HuH-7 (cell line): ENCODE measurements at places on chromosomes 5 and 9.

GRCh38 chr5:139341187-139341688 lies 416 bp upstream of the PAIP2 start:
- no peak for DNase-seq

DNA sequence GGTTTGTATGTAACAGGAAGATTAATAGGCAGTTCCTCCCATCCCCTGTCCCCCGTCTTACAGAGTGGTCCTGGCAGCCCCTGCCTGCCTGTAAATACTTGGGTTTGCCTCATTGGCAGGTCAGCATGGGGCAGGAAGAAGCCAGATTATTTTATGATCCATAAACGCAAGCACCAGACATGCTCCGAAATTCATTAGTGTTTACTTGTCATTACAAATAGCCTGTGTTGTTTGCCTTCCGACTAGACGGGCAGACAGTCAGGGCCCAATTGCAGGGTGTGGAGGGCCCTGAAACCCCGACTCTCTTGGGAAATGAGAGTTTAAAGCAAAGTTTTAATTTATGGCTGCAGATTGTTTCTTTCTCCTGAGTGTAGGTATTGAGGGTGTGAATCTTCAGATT lies 97.2 kb downstream of the RALGPS1 start:
- peak; percentile 30 for DNase-seq

DNA sequence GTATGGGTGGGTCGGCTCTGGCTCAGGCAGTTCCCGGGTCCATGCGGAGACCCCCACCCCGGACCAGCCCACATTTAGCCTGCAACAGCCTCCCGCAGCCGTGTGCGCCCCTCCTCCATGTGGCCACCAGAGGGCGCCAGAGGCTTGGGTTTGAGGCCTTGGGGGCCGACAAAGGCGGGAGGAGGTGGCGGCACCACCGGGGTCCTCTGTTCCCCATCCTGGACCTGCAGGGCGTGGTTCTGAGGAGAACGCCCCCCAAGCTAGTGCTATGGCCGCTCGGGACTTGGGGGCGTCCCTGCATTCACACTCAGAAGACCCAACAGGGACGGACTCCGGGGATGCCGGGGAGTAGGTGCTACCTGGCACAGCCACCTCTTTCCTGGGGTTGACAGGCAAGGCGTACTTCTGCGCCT lies 16.5 kb downstream of the ASS1 start:
- DNase-seq = peak; percentile 74

DNA sequence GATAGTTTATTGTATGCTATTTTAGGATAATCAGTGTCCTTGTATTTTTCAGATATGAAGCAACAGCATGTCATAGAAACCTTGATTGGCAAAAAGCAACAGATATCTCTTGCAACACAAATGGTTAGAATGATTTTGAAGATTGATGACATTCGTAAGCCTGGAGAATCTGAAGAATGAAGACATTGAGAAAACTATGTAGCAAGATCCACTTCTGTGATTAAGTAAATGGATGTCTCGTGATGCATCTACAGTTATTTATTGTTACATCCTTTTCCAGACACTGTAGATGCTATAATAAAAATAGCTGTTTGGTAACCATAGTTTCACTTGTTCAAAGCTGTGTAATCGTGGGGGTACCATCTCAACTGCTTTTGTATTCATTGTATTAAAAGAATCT lies 14.5 kb downstream of the CCT5 start:
- no peak for DNase-seq

- DNase-seq = peak; percentile 49
Measured at GRCh38 chr5:93252165-93252564, 328.9 kb downstream of the NR2F1-AS1 start.

GRCh38 chr5:67221487-67222242 lies 25.1 kb upstream of the CD180 start:
- DNase-seq = no peak

- peak; percentile 9 for DNase-seq
Measured at GRCh38 chr5:155460501-155460931, 447.0 kb downstream of the KIF4B start.

DNA sequence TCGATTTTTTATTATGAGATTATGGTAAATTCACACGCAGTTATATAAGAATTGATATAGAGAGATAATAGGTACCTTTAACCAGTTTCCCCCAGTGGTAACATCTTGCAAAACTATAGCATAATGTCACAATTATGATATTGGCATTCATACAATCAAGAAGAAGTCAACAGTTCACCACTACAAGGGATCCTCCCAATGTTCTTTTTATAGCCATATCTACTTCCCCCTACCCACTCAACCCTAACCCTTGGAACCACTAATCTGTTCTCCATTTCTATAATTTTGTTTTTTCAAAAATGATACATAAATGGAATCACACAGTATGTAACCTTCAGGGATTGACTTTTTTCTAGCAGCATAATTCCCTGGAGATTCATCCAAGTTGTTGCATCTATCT lies 9.8 kb downstream of the ACTL7B start:
- no peak for DNase-seq

DNA sequence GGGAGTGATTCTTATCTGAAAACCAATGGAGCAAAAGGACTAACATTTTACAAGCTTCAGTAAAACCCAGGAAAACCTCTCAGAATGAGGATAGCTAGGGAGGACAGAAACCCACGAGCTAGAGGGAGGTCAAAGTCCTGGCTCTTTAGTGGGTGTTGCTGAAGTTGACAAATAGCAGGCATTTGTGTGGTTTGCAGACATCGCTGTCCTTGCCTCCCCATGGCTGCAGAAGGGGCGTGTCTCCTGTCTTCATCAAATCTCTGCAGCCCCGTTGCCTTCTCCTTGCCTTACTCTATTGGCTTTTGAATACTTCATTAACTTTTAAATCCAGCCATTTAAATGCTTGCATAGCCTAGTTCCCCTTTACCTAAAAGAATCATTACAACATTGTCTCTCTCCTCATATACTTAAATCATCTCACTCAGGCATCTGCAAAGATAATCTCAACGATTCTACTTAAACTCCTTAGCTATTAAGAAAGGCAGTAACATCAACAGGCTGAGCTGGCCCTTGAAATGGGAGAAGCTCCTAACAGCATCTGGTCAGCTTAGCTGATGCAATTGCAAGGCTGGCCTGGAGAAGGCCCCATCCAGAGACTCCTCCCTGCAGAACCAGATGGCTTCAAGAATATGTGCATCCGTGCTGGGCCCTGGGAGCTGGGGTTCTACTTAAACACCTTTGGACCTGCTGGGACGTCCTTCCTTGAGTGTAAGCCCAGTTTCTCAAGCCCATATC lies 152.8 kb upstream of the TAS2R1 start:
- peak; percentile 29 for DNase-seq
